CD4-positive, alpha-beta T cell treated with Interleukin-10 for 1 hour (primary cell): ENCODE measurements at places on chromosomes 5 and 9.
A peak's percentile ranks its signal among the peaks of the same experiment; 100 is the strongest.

GRCh38 chr5:19577882-19578281, 410.1 kb downstream of the CDH18 start:
- DNase-seq = no peak

DNA sequence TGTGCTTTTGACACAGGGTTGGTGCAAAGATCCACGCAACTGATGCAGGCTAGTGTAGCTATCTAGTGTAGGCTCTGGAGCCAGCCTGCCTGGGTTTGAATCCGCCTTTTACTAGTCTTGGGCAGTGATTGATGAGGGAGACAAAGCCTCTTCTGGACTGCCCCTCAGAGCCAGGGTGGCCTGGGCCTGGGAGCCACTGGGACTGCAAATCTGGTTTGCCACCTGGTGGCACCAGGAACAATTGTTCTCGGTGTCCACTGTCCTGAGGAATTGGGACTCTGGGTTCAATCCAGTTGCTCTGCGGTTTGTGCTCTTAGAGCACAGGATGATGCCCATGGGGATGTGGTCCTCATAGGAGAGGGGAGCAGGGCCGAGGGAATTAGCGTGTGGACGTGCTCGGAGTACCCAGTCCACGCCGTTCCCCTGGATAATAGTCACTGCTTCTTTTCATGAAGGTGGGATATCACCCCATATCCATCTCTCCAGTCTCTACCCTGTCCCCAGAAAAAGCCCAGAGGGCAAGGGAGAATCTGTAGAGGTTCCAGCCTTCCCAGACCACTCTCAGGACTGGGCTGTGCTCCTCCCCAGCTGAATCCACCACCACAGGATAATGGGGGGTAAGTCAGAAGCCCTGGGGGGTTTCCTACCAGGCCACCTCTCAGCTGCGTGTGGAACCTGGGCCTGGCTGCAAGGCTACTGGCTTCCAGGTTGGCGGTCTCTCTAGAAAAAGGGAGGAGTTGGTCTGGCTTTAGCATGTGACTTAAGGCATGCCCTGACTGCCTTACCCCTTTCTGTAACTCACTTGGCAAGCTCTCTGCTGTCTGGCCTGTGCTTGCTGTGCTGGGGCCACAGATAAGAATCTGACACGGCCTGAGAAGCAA, 1.9 kb downstream of the B4GALT7 start:
- no peak for DNase-seq

GRCh38 chr9:19513671-19514275, 105.0 kb downstream of the ACER2 start:
- DNase-seq = no peak

DNA sequence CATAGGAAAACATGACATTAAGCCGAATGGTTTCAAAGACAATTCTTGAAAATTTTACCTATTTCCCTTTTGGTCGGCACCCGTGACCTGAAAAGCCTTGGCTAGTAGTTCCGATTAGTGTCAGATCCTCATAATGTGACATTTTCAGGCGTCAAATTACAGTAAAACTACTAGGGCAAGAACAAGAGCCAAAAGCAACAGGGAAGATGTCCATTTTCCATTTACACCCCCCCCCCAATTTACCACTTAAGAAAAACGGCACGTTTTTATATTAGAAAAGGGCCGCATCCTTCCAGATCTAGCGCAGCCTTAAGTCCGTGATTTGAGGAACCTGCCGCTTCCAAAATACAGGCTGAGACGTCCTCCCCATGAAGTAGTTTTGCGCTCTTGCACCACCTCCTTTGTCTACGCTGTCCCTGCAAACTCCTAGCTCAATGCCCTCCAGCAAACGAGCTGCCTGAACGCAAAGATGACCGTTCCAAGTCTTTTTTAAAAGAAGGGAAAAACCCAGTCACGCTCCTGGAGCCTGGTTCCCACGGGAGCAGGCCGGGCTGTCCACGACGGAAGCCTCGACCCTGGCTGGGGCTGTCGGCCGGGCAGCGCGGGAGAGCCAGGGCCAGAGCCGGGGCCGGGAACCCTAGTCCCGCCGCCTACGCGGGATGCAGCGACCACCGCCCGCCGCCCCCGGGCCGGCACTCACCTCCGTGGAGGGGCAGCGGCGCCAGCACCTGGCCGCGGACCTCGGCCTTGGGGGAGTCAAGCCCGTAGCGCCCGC, 616 bp downstream of the RNF130 start:
- DNase-seq = no peak

DNA sequence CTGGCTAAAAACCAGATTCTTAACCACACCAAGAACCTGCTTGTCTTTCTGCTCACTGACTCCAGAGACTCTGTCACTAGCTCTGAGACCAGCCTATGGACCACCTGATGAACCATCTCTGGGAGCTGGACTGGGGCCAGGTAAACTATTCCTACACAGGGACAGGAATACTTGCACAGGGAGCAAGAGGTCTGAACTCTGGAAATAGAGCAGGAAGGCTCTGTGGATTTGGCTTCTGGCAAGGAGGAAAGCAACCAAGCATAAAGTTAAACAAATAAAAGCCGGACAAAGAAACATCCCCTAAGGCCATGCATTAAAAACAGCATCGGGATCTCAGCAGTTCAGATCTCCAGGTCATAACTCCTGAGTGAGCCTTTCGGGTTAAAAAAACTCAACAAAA, 5.6 kb upstream of the SPARC start:
- no peak for DNase-seq

DNA sequence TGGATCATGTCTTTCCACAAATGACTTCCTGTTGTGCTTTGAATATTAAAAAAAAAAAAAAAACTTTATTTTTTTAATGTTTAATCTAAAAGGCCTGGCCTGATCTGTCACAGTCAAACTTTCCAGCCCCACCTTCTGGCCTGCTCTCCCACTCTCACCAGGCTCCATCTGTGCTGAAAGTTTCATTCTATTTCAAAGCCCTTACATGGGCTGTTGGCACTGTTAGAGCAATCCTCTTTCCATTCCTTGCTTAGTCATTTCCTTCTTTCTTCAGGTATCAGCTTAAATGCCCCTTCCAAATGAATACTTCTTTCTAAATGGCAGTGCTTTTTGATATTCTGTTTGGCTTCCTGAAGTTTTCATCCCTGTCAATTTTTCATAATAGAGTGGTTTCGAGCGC, 1104.8 kb upstream of the C9orf72 start:
- no peak for DNase-seq

- no peak for DNase-seq
Measured at GRCh38 chr9:14270358-14271092, 43.4 kb downstream of the NFIB start.

DNA sequence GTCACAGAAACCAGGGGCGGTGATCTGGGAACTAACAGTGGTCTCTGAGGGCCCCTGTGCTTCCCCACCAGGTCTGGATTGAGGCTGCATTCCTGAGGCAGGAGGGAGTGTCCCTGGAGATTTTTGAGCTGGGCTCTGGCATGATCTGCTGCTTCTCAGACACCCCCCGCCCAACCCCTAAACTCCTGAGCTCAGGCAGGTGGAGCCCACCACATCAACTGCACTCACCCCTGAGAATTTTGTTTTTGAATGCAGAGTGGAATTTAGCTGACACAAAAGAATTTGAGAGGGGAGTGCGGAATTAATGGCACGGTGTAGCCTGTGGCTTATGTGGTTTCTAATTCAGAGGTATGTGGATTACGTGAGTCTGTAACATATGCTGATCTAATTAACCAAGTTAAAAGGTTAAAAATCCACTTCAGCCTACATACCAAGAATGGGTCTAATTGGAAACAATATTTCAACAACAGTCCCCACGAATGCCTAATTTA, 23.9 kb upstream of the CTSL start:
- DNase-seq = no peak

GRCh38 chr5:40071870-40072269, 607.8 kb upstream of the PTGER4 start:
- no peak for DNase-seq

DNA sequence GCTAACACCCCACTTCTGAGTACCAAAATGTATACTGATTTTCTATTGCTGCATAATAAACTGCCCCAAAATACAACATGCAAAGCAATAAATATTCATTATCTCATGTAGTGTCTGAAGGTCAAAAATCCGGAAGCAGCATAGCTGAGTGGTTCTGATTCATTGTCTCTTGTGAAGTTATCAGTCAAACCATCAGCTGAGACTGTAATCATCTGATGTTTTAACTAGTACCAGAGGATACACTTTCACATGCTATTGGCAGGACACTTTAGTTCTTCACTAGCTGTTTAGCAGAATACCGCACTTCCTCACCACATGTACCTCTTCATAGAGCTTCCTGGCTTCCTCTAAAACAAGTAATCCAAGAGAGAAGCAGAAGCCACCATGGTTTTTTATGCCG, 12.7 kb upstream of the TMEM161B start:
- DNase-seq = no peak

DNA sequence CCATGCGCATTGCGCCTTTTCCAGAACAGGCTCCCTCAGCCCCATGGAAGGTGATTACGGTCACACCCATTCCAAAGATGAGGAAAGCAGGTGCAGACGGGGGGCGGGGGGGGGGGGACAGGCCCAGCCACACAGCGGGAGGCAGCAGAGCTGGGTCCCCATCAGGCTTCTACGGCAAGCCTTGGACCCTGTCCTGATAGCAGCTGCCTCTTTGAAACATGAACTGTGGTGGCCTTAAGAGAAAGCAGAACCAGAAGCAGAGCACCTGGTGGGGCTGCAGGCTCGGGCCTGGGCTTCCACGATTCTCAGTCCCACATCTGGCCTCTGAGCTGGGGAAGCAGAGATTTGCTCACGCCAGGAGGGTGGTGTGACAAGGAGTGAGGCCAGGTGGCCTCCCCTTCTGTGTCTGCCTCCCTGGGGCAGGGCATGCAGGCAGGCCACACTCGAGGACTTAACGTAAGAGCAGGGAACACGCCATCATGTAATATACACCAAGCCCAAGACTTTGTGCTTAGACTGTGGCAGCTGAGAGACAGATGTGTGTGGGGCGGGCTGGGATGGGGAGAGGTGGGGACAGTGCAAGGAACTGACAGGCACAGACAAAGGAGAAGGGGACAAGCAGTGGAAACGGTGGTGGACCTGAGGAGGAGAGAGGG, 14.2 kb upstream of the PHYKPL start:
- no peak for DNase-seq

DNA sequence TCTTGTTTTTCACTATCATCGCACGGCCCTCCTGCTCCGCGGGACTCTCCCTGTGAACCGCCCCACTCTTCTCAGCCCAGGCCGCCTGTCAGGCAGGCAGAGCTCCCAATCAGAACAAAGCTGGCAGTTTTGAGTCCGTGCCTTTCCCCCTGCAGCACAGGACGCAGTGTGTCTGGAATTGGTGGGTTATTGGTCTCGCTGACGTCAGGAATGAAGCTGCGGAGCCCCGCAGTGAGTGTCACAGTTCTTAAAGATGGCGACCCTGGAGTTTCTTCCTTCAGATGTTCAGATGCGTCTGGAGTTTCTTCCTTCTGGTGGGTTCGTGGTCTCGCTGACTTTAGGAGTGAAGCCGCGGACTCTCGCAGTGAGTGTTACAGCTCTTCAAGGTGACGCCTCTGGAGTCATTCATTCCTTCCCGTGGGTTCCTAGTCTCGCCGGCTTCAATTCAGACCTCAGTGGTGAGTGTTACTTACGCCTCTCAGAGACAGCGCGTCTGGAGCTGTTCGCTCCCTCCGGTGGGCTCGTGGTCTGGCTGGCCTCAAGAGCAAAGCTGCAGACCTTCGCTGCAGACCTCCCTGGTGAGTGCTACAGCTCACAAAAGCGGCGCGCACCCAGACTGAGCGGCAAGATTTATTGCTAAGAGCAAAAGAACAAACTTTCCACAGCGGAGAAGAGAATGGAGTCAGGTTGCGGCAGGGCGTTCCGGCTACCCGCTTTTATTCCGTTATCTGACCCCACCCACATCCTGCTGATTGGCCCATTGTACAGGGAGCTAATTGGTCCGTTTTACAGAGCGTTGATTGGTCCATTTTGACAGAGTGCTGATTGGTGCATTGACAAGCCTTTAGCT, 7.4 kb downstream of the ZDHHC11B start:
- DNase-seq = no peak

DNA sequence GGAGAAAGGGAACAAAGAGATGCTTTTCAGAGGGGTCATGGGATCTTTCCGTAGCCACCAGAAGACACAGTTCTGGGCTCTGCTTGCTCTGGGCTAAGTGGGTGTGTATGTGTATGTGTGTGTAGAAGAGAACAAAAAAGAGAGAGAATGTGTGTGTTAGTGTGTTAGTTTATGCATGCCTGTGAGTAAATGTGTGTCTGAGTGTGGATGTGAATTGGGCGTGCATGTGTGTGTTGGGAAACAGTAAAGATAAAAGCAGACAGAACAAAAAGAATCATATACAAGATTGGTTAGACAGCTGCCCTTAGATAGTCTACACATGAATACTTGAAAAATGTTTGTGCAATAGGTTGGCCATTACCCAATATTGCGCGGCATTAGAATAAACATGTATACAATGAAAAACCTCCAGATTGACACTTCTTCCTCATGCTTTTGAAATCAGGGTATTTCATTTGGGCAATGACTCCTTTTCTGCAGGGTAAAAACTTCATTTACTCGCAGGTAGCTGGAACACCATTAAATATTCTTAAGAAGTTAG, 36.5 kb upstream of the HSPA9 start:
- no peak for DNase-seq

DNA sequence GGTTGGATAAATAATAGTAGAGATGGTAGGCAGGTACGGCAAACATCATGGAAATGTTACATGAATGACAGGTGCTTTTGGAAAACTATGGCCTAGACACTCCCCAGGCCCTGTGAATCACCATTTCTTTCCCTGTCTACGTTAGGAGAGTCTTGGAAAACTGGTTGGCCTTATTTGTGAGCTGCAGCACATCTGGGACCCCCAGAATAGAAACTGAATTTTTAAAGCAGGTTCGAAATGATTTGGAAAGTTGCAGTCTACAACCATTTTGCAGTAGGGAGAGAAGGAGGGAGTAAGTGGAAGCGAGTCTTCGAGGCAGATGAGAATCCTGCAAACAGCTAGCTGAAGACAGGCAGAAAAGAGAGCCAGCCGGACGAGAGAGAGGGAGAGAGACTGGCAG, 13.0 kb downstream of the C1QTNF2 start:
- no peak for DNase-seq

DNA sequence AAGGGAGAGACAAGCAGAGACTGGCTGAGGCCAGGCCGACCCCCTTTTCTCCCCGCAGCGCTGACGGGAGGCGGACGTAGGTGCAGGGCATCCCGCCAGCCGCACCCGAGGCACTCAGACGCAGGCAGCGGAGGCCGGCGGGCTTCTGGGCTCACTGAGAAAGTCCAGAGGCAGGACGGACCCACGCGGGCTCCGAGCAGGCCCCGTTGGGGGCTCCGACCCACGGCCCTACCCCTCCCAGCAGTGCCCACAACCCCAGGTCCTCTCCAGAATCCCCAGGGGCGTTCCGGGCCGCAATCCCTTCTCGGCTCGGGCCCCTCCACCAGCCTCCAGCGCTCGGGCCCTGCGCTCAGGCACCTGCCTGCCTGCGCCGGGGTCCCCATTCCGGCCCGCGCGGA, 543 bp downstream of the MTMR12 start:
- DNase-seq = peak; percentile 39

DNA sequence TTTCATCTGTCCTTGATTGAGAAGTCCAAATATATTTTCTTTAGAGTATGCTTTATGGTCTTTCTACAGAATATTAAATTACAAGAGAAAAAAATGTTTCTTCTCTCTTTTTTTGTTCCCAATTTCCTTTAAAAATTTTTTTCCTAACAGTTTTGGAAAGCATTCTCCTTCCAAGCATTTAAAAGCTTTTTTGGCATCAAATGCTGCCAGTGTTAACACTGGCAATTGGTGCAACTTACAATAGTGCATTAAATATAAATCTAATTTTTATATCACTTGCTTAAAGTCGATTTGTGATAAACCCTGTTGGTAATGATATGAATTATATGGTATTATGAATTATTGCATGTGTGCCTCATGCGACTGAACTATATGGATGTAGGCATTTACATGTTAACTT, 165.9 kb upstream of the ELL2 start:
- no peak for DNase-seq
